ENCODE measurements at places on chromosomes 13 and 19.

DNA sequence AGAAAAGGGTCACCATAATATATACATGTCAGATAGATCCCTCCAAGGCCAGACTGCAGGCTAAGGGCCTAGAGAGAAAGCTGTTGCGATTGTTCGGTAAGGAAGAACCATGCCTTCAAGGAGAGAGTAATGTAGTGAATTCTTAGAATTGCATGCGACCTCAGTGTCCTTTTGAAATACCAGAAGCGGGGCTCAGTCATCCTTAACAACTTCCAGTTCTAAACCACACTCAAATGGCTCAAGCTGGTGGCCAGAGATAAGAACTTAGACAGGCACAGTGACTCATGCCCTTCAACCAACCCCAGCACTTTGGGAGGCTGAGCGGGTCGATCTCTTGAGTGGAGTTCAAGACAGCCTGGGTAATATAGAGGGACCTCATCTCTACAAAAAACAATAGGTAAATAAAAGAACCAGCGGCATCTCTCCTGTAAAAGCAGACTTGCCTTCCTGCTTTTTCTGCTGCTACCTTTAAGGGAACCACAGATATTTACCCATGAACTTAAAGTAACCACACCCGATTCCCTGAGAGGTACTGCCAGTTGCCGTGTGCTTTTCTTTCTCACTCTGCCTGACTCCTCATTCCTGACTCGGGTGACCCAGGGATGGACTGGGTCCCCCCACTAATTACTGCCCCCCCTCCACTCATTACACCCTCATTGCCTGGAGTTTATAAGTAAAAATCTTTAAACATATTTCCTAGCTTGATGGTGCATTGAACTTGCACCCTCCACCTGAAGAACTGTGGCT lies 15.4 kb upstream of the SIGLEC6 start:
- no peak for DNase-seq

DNA sequence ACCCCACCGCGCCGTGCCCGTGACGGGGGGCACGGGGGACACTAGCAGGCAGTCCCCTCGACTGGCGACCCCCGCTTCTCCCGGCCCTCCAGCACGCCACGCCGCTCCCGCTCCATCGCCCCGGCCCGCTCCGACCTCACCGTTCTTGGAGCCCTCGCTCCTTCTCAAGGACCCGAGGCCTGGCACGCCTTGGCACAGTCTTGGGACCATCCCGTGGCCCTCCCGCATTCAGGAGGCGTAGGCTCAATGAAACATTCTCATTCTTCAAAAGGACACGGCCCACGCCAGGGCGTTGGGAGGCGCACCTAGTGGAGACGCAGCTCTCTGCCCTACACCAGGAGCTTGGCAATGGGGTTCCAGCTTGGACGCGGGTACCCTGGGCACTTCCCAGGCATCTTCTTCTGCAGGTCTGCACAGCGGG lies 473 bp upstream of the CERS1 start:
- DNase-seq = no peak

GRCh38 chr13:50589651-50590054 lies 253.8 kb downstream of the DLEU7 start:
- DNase-seq = peak; percentile 60

DNA sequence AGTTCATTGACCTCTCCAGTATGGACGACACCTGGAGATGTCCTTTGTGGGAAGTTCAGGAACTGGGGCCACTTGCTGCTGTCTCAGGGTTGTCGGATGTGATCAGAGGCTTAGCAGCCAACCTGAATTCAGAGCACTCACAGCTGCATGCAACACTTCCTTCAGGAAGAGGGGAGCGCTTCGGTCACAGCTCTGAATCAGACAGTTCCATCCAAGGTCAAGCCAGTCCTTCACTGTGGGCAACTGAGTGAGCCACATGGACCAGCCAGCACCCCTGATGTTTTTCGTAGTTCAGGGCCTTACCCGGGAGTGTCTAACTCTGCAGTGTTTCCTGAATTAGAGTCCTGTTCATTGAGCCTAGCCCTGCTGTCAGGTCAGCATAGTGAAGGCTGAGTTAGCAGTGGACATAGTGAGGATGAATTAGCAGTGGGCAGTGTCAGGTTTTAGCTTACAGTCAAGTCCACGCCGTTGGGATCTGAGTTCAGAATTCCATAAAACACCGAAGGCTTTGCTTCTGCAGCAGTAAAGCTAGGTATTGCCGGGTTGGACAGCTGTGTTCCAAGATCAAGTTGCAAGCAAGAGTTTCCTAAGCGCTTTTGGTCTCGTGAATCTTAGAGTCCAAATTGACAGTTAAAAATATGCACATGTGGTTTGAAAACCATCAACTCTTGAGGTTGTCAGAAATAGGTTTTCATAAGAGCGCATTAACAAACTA lies 5.1 kb downstream of the ZNF555 start:
- DNase-seq = no peak

DNA sequence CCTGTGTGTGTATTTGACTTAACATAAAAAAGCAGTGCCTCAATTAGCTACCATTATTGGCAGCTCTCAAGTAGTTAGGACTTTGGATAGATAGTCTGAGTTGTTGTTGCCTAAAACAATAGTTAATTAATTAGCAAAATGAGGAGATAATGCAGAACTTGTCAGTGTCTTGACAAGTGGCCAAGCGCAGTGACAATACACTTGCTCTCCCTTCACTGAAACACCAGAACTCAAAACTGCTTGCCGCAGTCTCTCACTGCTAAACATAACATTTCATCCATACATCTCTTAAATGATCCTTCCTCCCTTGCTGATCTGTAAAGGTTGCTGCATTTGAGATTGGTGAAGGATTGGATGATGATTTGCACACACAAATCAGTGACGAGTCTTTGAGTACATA lies 61.7 kb downstream of the ARHGAP35 start:
- DNase-seq = no peak

GRCh38 chr13:98041081-98041820 lies 87.8 kb downstream of the IPO5 start:
- DNase-seq = no peak

DNA sequence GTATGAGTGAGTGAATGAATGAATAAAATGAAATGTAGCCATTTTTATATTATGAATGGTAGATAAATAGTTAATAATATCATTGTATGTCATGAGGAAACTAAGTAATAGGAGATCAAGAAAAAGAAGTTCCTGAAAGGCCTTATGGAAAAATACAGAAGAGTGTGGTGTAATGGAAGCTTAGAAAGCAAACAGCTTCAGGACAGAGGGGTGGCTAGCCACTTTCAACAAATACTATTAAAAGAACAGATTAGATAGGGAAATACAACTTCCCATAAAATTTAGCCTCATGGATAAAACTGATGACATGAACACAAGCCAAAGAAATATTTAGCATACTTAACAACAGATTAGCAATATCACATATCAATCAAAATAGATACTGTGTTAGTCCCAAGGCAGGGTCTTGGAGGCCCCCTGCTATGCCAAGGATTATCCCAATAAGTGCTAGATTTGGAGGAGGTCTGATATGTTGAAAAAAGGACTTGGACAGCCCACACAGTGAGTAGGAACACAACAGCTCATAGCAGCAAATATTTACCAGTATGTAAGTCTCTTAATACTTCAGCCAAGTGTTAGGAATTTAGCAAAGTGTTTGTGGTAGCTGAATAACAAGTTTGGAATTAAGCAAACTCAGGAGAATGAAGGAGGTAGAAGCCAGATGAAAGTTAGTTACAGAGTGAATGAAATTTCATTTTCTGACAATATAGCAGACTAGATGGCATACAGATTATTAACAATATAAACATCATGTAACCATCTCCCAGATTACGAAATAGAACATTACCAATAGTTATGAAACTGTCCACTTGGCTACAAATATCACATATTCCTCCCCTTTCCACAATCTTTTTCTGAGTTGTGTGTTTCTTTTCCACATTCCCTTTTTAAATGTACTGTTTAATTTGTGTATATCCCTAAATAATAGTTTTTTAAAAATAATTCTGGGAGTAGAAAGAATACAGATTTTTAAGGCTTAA lies 1632.0 kb downstream of the PCDH9 start:
- no peak for DNase-seq

GRCh38 chr13:33547035-33547434 lies 261.5 kb upstream of the STARD13 start:
- no peak for DNase-seq

DNA sequence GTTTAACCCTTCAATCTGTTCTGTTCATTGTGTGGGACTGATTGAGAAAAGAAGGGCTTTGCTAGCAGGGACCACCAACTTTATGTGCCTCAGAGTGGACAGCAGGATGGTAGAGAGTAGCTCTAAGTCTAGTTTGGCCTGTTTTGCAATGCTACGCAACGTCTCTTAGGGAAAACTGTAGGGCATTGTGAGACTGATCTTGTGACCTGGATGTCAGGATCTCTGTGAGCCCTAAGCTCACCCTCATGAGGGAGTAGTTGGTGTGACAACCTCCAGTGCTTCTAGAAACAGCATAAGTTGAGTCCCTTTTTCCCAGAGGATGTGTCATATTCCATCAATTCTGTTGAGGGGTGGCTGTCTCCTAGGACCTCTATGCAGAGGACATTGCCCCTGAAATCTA lies 9.5 kb upstream of the ZNF543 start:
- DNase-seq = no peak

DNA sequence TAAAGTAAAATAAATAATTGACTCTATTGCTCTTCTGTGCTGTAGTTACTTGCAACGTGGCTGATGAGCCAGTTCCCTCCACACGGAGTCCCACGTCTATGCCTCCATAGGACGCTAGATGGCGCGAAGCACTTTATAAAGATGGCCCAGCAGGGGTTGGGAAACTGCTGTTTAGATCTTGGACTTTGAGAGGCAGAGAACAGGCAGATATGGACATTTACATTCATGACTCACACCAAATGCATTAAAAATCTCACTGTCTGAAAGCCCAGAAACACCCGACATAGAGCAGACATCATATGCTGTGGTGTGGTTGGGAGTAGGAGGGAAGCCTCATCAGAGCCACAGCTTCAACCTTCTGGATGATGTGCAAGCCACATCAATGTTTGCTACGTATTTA lies 643.1 kb upstream of the ARGLU1 start:
- peak; percentile 33 for DNase-seq

GRCh38 chr19:49580264-49581006 lies at the start of gene NOSIP:
Gene NOSIP (minus strand): TSS chr19:49580556. CDS start chr19:49560691, 19,865 bp downstream.
- peak; percentile 88 for DNase-seq

- DNase-seq = peak; percentile 16
These were observed at the start of gene TNFSF9 for GRCh38 chr19:6530386-6531162. Gene TNFSF9 (plus strand): TSS chr19:6531026. CDS start chr19:6531037, 11 bp downstream.

All from epithelial cell of prostate (primary cell).